ENCODE measurements at places on chromosomes 1 and 21.

DNA sequence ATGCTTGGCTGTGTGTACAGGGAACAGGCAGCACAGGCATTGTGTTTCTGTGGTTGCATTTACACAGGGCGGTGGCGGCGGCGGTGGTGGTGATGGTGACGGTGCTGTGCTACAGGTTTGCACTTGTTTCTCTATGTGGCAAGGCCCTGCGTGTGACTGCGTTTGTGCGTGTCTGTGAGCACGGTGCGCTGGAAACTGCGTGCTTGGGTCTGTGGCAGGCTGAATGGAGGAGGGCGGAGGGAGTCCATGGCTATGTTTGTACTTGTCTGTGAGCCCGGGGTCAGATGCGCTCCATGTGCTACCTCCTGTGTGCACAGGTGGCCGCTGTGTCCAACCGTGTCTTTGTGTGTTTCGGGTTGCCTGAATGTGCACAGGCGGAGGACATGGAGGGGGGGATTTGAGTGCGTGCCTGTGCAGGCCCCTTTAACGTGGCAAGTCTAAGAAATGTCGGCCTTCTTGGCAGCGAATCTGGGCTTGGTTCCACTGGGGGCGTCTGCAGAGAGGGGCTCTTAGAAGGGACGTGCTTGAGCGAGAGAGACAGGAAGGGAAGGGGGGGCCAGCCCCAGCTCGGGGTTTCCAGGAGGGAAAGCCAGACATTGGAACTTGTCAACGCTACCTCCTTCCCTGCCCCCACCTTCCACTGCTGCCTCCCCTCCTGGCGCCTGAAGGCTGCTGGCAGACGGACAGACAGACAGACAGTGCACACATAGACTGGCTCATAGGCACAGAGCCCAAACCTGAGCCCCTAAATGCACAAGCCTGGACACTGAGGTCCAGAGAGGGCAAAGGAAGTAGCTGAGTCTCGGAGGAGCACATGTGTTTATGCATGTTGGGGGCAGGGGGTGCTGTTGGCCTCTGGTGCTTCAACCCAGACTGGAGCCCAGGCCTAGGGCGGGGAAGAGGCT lies 32.7 kb upstream of the WASF2 start:
- peak; percentile 64 for DNase-seq

DNA sequence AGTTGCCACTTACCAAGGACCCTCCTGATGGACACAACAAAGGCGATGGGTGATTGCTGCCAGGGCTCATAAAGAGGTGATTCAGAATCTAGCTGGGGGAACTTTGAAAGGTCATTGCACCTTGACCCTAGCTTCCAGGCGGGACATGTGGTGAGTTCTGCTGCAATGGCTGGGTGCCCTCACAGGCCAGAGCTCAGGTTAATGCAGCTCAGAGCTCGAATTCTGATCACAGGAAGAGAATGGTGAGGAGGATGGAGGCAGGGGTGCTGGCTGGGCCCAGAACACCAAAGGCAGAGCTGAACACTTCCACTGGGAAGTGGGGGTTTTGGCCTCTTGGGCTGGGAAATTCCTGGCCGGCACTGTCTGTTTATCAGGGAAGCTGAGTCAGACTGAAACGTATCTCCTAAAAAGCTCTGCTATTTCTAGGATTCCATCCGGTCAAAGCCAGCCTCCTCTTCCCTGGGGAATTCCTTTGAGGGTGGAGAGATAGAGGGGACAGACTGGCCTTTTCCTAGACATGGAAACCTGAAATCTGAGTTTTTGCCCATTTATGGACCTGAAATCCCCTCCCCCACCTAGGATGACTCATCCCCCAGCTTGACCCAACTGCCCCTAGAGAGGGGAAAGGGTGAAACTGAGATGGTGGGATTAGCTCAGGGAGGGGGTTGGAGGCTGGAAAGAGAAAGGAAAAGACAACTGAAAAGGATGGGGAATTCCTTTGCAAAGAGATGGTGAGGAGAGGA lies 27.2 kb downstream of the NUAK2 start:
- DNase-seq = no peak

DNA sequence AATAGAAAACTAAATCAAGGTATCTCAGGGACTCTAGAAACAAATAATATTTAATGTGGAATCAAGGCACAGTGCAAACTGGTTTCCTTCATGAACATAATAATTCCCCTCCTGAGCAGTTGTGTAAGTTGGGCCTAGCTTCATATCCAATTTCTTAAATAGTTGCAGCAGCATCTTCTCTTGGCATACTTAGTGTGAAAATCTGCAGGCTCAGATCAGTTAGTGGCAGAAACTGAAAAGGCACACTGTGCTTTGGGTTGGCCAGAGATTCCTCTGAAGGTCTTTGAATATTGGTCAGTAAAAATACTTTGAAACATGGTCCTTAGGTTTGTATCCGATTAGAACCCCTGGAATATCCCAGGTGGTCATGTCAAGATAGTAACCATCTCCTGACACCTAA lies 52.5 kb downstream of the CHRM3 start:
- DNase-seq = no peak

GRCh38 chr1:110542725-110543124 lies 23.8 kb upstream of the KCNA10 start:
- DNase-seq = no peak

DNA sequence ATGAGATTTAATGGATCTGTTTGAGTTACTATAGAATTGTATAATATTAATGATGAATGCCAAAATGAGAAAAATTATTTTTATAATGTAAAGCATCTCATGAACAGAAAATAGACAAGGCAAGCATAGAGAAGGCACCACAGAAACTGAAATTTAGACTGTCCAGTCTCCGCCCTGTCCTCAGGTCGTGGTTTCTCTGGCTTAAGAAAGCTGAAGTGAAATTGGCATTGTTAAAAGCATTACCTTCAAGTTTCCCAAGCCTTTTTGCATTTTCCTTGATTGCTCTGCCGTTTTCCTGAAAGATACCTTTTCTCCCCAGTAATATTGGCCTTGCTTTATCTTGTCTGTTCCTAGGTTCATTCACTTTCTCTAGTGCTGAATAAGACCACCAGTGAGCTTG lies 58.0 kb downstream of the VPS13D start:
- DNase-seq = no peak

DNA sequence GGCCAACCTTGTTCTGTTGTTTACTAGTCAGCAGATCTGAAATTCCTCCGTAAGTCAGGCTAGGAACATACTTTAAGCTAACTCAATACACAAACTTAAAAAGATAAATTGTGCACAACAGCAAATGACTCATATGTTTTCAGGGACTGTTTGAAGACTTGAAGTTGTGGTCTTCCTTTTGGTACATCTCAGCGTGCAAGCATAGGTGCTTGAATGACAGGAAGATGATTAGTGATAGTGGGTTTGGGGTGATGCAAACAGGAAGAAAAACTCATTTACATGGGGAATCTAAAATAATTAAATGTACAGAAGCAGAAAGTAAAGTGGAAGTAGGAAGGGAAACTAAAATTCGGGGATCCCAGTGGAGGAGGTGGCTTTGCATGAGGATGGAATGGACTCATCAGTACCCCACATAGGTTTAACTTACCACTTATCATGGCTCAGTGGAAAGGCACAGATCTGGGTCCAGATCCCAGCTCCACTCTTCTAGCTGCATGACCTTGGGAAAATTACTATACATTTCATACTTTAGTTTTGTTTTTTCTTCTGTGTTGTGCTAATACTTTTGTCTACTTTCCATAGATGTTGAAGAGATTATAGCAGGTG lies 122.3 kb downstream of the XCL2 start:
- DNase-seq = no peak

DNA sequence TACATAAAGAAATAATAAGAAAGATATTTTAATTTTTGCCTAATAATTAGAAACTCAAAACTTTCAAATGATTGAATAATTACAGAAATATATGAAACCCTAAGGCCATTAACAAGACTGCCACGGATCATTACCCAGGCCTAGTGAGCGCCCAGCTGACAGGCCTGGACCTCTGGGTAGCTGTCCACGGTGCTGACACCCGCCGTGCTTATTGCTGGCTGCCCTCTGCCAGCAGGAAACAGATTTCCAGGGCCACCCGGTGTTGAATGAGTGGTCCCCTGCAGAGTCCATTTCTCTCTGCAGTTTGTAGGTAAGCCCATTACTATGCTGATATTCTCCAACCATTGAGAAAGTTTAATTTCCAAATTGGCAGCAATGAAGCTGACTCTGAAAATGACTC lies 254.4 kb upstream of the GJB5 start:
- no peak for DNase-seq

- DNase-seq = no peak
Measured at GRCh38 chr1:159250638-159251216, 46.1 kb downstream of the ACKR1 start.

GRCh38 chr1:184838504-184838951 lies 83.9 kb upstream of the EDEM3 start:
- no peak for DNase-seq

DNA sequence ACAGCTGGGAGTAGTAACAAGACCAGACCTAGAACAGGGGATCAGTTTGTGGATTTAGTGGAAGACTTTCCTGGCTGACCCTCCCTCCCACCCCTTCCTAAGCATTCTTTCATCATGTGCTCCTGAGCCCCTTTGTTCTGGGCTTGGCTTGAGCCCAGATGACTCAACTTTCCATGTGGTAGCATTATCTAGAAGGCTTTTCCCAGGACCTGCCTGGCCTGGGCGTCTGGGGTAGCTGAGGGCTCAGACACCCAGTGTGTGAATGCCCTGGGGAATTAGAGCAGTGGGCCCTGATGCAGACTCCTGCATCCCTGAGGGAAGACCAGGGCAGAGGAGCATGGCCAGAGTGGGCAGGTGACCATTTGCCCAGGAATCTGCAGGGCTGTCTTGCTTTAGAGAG lies 44.1 kb upstream of the TSPAN2 start:
- DNase-seq = no peak

DNA sequence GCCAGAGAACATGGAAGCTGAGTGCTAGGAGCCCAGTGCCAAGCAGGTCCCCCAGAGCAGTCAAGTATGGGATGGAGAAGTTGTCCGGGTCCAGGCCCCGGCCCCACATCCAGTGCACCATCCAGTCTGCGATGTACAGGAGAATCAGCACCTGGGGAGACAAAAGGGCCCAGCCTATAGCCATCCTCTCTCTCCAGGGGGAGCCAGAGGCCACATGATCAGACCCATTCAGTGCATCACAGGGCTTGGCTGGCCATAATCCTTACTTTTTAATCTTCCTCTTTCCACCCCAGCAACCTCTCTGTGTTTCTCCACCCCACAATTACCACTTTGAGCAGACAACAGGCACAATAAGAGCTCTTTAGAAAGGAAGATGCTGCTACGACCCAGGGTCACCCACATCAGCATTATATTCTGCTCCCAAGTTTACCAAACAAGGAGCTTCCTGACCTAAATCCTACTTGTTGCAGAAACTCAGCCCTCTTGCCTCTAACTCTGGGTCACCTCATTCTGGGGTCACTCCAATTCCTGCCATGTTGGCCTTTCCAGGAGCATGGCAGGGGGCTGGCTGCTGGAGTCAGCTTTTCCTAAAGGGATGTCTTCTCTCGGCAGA lies 16.4 kb upstream of the RAB29 start:
- peak; percentile 38 for DNase-seq

DNA sequence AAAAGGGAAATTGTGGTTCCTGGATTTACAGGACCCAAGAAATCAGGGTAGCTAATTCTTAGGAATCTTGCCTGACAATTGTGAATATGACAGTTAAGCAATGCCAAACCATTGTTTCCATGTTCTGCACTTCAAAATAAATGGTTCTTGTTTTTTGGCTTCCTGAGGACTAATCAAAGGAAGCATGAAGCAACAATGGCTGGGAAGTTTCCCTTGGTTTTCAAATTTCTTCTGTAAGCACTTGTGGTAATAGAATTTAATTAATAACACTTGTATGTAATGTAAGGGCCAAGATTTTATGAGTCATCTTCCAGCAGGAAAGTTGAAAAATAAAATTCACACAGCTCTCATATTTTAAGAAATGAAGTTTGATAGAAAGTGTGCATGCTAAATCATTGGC lies 31.7 kb downstream of the JAM2 start:
- no peak for DNase-seq

DNA sequence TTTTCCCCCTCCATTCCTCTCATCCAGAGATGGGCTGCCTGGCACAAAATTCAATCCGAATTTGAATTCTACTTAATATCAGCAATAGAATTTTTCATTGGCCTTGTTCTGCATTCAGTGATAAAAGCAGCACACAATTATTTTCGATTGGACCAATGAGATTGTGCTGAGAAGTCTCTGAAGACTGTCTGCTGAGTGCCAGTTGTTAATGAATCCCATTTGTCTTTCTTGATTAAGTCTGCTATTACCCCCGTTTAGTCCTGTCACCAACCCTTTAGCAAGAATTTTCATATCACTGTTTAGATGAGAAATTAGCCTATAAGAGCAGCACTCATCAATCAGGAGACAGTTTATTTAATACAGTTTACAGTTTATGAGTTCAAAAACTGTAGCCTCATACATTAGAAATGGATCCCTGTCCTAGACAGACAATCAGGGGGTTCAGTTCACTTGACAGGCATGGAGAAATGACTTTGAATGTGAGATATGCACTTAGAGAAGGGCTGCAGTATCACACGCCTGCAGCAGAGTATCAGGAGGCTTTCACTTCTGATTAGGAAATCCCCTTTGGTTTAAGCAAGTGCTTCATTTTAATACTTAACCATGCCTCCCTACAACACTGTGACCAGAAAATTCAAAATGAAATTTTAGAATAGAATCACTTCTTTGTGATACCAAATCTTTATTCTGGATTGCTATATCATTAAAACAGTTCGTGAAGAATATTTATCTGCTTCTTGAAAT lies 304.7 kb upstream of the PTBP2 start:
- no peak for DNase-seq

DNA sequence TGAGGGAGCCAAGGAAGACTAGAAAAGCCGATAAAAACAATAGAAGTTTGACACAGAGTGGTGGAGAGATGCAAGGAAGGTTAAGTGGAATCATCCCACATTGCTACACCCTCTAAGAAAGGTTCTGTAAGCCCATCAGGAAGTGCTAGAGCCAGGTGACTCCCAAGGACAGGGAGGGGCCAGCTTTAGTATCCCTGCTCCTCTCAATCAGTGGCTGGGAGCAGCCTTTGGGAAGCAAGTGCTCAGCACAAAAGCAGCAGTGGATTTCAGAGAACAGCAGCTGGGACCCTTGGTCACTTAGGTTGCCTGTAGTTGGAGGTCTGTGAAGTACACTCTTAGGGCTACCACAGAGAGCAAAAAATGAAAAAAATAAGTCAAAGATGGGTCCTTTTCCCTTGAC lies 42.5 kb downstream of the NME7 start:
- DNase-seq = no peak

DNA sequence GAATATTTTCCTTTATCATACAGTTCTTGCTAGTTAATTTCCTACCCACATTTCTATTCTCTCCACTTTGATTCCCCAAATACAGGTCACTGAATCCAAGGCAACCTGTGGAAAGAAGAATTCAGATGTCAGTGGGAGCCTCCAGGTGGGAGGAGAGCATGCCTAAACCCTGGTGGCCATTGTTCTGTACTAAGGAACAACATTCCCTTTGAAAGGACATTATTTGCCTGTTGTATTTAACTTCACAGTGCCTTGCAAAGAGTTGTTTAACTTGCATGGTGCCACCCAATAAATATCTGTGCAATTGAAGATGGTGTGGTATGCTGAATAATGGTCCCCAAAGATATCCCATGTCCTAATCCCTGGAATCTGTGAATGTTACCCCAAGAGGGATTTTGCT lies 21.3 kb downstream of the NPHS2 start:
- no peak for DNase-seq

- no peak for DNase-seq
Measured at GRCh38 chr1:45573231-45573804, 10.5 kb upstream of the NASP start.
